ENCODE measurements at places on chromosomes 2 and 18.

GRCh38 chr2:6557737-6558136, 308.0 kb downstream of the CMPK2 start:
- DNase-seq = no peak

GRCh38 chr2:8525582-8526402, 156.1 kb upstream of the ID2 start:
- DNase-seq = no peak

DNA sequence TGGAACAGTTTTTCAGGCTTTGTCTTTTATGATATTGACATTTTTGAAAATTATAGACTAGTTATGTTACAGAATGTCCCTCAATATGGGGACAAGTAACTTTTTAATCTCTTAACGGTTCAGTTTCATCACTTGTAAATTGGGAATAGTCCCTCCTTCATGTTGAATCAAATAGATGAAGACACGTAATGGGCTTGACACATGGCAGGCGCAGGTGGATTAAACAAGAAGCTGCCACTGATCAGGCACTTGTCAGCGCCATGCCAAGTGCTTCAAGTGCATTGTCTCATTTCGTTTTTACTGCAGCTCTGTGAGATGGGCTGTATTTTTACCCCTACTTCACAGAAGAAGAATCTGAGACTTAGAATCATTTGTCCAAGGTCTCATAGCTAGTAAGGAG, 9.5 kb upstream of the SMAD4 start:
- no peak for DNase-seq

DNA sequence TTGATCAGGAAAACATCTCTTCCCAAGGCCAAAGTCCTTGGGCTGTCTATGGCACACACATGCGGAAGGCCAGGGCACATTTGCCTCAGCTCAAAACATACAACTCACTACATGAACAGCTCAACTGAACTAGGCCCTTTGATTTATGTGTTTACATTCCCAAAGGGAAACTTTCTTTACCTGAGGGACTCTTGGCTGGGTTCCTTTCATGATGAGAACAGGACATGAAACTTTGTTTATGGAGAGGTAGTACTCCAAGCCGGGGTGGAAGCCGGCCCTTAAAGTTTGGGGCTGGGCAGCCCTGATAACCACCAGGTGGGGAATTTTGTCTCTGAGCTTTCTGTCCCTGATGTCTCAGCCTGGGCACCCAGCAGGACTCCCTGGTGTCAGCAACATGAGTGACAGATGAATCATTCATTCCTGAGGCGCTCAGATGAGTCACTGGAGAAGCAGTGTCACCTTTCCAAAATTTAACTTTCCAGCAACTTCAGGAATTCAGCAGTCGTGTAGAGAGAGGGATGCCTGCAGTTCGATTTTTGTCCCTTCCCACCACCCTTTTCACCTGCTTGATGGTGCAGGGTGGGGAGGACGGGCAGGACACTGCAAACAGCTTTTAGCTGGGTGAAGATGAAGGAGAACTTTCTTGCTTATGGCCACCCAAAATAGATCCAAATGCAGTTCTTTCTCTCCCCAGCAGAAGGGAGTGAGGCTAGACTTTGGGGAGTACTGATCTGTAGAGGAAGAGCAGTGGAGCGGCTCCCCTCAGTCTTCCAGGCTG, 331.6 kb downstream of the DYSF start:
- DNase-seq = no peak

DNA sequence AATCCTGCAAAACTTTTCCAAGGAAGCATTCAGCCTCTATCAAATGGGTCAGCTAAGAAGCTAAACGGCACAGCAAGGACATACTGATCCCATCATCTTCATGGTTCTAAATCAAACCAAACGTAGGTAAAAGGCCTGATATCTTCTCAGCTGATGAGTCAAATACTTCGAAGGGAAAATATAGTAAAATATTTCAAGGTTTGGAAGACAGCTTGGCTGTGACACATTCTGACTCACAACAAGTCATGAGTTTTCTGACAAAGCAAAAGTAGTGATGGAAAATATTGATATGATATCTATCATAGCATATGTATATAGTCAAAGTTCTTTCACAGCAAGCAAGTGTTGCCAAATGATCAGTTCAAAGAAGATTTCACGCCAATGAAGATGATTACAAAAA, 31.5 kb downstream of the DOCK10 start:
- DNase-seq = peak; percentile 64

- no peak for DNase-seq
Measured at GRCh38 chr2:182230561-182230960, 196.3 kb downstream of the PDE1A start.

GRCh38 chr18:27564066-27564465, 379.0 kb upstream of the CHST9 start:
- no peak for DNase-seq

DNA sequence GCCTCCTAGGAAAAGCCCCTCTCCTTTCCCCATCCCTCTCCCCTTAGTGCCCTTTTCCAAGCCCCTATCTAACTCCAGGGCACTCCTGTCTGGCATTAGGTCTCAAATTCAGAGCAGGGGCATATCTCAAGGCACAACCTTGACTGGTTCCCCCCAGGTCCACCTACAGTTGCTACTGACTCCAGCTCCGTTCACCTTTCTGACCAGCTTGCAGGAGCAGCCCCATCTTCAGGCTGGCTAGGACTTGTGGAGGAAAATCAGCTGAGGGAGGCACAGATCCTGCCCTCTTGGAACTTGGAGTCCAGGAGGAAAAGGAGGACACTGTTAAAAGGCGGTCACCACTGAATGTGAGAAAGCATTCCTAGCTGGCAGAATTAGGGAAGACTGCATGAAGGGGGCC, 152.4 kb downstream of the ZFP36L2 start:
- no peak for DNase-seq

- DNase-seq = no peak
Measured at GRCh38 chr18:31482051-31482450, 15.9 kb upstream of the DSG2 start.

- no peak for DNase-seq
Measured at GRCh38 chr2:110958346-110959119, 162.2 kb upstream of the BCL2L11 start.

DNA sequence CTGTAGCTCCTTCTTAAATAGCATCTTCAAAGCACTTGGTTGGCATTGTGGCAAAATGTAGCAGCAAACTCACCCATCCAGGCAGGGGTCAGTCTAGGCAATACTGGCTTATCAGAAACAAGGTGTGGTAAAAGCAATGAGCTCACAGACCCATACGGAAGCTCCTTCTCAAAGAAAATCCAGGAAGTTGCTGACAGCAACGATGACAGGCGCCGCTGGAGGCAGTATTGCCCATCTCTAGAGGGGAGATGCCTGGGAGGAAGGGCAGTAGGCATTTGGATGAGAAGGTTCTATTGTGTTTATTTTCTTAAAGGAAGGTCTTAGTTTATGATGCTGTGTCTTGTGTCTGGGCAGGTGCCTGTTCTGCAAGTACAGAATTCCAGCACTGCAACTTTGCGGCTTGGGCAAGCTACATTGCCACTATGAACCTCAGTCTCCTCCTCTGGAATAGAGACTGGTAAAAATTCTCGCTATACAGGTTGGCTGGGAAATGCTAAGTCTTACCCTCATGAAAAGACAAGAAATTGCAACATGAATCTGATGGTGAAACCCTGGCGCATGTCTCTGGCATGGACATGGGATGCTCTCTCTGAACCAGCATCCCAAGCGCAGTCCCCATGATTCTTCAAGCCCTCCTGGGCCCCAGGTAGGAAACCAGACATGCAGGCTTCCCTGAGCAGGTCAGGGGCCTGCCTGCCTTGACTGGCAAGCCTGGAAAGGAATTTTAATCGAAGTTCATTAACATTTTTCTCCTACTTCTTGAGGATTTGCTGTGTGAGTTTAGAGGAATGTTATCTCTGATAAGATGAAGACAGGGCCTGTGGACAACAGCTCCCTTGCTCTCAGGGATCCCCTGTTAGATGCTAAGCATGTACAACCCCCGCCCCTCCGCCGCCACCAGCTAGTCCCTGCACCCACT, 156.0 kb downstream of the TFCP2L1 start:
- peak; percentile 30 for DNase-seq

- DNase-seq = no peak
Measured at GRCh38 chr2:18423636-18424035, 136.8 kb downstream of the RDH14 start.

DNA sequence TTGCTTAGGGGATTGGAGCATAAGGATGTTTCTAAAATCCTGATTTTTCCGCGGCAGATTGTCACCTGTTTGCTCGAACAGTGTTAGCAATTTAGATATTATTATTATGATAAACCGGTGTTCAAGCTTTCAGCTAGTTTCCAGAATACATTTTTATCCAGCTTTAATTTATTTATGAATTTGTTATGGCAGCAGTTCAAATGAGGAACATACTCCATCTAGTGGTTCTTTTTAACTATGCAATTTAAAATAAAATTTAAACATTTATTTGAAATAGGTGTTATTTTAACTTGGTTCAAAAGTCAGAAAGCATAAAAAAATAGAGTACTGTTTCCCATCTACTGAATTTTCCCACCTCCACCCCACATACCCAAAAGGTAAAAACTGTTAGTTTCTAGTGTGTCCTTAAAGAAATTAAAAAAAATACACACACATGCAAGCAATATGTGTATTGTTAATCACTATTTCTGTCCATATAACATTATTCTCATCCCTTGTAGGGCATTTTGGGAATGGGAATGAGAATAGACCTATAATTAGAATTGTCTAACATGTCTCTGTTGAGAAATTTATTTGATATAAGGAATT, 23.2 kb downstream of the ACOXL start:
- DNase-seq = no peak

DNA sequence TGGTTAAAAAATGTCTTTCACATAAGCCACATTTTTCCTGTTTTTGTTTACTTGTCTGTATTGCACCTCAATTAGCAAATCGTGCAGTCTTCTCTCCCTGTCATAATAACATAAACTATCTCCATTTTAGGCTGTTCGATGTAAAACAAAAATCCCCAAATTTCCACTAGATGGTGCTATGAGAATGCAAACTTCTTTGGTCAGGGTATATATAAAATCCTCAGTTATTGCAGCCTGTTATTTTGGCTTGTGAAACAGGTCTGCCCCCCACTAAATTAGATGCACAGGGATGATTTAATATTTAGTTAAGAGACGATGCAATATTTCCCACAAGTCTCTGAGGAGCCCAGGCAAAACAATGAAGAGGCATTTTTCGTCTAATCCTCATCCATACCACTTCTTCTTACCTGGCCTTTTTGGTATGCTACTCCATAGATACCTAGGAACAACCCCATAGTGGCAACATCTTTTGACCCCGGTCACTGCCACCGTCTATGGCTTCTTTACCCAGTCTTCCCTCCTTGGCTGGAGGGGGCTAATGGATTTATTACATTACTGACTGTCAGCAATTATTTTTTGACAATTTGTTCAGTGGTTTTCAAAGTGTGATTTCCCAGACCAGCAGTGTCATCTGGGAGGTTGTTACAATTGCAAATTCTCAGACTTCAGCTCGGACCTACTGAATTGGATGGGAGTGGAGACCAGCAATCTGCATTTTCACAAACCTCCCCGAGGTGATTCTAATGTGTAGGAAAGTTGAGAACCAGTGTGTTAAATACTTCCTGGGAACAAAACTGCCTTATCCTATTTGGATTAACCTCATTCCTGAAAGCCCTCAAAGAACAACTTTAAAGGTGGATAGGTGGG, 117.4 kb upstream of the CWC22 start:
- DNase-seq = peak; percentile 53
